ENCODE measurements at places on chromosomes 5 and 9.

- no peak for DNase-seq
Observed at GRCh38 chr9:3863686-3864085, 337.9 kb upstream of the RFX3 start.

GRCh38 chr9:120860083-120860482 lies 16.9 kb downstream of the PHF19 start:
- no peak for DNase-seq

DNA sequence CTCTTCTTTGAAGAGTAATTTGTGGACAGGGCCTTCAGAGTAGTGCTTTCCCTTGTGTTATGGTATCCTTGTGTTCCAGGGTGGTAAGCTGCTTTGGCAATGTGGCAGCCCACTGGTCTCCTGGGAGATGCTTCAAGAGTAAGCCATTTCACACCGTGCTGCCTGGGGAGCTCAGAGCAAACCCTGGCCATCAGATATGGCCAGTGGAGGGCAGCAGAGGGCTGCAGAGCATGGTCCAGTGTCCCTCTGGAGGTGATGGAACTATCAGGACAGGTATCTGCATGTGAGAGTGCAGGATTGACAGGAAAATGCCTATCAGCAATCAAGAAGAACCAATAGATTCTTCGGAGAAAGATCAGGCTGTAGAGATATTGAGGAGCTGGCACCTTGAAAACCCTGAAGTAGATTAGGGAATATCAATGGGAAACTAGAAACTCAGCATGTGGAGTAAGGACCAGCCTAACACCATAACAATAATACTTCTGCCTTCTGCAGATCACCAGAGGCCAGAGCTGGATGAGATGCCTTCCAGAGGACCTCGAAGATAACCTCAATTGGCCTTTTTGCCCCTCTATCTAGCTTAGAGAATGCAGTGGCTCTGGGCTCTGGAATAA lies 90.8 kb downstream of the PLPPR1 start:
- no peak for DNase-seq

DNA sequence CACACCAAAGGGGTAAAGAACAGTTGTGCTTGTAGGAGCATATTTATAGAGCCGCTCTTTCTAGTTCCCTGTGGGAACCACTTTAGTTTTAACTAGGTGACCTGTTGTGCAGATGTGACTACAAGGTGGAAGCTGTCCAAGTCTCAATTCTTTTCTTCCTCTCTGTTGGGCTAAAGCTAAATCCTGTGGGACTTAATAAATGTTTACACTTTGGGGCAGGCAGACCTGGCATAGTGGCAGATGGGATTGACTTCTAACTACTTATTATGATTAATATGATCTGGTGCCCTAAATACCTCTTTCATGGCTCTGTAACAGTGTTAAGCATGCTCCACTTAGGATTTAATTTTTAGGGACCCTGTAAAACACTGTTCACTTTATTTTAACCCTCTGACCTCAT lies 265.3 kb downstream of the KCTD16 start:
- no peak for DNase-seq

DNA sequence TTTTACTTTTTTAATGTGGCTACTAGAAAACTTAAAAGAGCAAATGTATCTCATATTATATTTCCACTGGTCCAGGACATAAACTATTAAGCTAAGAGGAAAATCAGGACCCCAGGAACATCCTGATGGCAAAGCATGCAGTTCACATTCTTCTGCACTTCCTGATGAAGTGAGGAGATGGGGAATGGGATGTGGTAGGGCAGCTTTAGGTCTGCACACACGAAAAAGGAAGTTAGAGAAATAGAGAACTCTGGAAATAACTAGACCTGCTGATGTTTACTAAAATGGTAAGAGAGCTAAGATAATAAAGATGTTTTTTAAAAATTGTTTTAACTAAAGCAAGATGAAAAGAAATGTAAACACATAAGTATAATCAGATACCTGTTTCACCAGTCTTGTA lies 39.7 kb upstream of the NIPBL start:
- DNase-seq = no peak

DNA sequence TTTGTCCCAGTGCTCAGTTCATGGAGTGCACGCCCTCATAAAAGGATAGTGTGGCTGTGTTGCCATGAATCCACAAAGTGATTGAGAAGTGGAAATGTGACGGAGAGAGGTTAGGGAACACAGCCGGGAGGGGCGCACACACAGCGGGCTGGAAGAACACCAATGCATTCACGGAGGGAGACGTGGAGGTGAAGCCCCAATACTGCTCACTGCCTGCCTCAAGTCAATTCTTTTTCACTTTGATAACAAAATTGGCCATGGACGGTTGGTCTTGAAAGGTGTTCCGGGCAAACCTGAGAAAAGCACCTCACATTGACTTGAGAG lies 424.1 kb downstream of the MED10 start:
- DNase-seq = no peak

- DNase-seq = no peak
Observed at GRCh38 chr5:53126521-53126920, 17.0 kb upstream of the MOCS2 start.

DNA sequence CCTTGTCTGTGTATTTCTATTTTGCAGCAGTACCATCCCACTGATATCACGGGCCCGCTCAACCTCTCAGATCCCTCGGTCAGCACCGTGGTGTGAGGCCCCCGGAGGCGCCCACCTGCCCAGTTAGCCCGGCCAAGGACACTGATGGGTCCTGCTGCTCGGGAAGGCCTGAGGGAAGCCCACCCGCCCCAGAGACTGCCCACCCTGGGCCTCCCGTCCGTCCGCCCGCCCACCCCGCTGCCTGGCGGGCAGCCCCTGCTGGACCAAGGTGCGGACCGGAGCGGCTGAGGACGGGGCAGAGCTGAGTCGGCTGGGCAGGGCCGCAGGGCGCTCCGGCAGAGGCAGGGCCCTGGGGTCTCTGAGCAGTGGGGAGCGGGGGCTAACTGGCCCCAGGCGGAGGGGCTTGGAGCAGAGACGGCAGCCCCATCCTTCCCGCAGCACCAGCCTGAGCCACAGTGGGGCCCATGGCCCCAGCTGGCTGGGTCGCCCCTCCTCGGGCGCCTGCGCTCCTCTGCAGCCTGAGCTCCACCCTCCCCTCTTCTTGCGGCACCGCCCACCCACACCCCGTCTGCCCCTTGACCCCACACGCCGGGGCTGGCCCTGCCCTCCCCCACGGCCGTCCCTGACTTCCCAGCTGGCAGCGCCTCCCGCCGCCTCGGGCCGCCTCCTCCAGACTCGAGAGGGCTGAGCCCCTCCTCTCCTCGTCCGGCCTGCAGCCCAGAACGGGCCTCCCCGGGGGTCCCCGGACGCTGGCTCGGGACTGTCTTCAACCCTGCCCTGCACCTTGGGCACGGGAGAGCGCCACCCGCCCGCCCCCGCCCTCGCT lies 1.9 kb downstream of the LRRC26 start:
- no peak for DNase-seq

- no peak for DNase-seq
Observed at GRCh38 chr9:112860451-112860850, 30.2 kb downstream of the SLC46A2 start.

GRCh38 chr9:126692041-126692758 lies 78.5 kb downstream of the LMX1B start:
- DNase-seq = no peak

GRCh38 chr5:68673106-68673822 lies 420.6 kb upstream of the SLC30A5 start:
- DNase-seq = no peak

- DNase-seq = no peak
Observed at GRCh38 chr5:18546591-18546990, 912.3 kb downstream of the TAF11L14 start.

DNA sequence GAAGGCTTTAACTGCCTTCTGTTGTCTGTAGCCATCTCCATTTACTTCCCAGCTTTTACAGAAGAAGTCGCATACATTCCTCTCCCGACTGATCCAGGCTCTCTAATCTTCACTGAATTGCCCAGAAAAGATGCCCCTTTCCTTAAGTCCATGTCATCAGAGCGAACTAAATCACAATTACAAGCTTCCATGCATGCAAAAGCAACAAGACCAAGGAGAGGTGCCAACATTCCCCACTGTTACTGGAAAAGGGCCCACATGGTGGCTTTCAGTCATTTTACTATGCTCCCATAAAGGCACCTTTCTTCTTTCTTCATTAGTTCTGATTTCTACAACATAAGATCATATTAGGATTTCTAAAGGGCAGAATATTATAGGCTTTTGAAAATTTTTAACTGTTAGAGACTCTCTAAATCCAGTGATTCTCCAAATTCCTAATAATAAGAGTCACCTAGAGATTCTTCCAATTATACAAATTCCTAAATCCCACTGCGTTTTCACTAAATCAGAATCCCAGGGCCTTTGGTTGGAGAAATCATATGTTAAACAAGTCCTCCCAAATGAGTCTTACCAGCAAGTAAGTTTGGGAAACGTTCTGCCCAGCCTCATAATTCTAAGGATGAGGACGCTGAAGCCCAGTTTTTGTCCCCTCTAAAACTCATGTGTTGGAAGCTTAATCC lies 17.0 kb upstream of the ZFR start:
- no peak for DNase-seq

GRCh38 chr9:125600194-125600593 lies 106.8 kb downstream of the MAPKAP1 start:
- DNase-seq = no peak
